ENCODE measurements at places on chromosomes 7 and 10. TPM values are rescaled to one million over a fixed set of nuclear protein-coding genes. Genes with fewer than 3 reads are reported as not detected.

The SP4 gene
- 6.1 TPM for total RNA-seq

GRCh38 chr7:122600042-122600441, 98.9 kb downstream of the RNF133 start:
- DNase-seq: no peak

- DNase-seq: no peak
These were observed 98.8 kb upstream of the AGBL3 start for GRCh38 chr7:134887523-134887922.

DNA sequence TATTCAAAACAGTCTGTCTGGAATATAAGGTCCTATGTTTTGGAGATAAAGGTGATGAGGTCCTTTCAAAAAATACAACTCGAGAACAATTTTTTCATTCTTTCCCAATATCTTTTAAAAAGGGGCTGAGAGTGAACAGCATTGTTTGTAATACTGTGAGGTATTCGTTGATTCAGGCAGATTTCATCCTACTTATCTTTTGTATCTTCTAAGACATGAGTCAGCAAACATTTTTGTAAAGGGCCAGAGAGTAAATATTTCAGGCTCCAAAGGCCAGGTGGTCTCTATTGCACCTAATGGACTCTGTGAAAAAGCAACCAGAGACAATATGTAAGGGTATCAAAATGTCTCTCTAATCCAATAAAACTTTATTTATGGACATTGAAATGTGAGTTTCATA, 8.1 kb upstream of the ANK3 start:
- DNase-seq: no peak

- DNase-seq: no peak
These were observed 16.2 kb downstream of the MACC1 start for GRCh38 chr7:20200971-20201370.

DNA sequence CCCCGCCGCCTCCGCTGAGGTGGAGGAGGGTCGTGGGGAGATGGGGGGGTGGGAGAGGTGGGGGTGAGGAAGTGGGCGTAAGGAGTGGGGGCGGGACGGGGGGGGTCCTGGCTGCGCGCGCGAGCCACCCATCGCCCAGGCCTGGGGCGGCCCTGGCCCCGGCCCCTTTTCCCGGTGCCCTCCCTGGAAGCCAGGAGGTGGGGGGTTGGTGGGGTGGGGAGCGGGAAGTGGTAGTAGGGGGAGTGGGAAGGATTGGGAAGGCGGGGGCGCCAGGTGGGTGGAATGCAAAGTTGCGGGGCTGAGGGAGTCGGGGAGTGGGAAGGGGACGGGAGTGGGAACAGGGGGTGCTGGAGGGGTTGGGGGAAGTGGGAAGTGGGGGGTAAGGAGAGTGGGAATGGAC, 319 bp upstream of the MMD2 start:
- DNase-seq: no peak

DNA sequence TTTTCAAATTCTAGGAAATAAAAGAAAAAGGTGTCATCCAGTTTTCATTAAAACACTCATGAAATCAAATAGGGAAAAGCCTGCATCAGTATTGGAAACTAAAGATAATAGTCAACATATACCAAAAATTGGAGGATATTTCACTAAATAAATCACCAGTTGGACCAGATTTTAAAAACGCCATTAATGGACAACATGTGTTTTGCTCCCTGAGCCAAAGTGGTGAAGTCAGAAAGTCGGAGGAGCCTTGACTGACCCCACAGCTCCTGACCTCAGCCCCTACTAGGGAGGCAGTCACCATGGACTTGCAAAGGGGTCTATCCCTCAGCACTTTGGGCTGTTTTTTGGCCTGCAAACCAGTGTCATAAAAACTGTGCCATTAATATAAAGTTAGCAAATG, 98.3 kb upstream of the SEC61G start:
- no peak for DNase-seq

The POT1 gene
- total RNA-seq: 14.6 TPM
